ENCODE measurements at places on chromosomes 2 and 18.
A peak's percentile ranks its signal among the peaks of the same experiment; 100 is the strongest.

GRCh38 chr2:38620282-38620977 is 17.7 kb upstream of the HNRNPLL start:
- DNase-seq, result no peak

DNA sequence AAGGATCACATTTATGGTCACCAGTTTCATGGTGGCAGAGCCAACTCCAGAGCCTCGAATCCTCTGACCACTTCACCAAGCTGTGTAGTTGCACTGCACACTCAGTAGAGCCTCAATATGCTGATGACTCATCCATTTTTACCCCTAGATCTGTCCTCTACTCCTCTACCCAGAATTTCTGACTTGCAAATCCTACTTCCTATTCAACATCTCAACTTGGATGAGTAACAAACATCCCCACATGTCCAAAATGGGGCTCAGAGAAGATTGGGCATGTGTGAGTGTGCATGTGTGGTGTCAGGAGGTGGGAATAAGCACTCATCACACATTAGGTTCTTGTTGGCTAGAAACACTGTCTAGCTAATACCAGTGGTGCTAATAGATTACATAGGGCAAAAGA is 57.8 kb upstream of the IGFBP2 start:
- no peak for DNase-seq

DNA sequence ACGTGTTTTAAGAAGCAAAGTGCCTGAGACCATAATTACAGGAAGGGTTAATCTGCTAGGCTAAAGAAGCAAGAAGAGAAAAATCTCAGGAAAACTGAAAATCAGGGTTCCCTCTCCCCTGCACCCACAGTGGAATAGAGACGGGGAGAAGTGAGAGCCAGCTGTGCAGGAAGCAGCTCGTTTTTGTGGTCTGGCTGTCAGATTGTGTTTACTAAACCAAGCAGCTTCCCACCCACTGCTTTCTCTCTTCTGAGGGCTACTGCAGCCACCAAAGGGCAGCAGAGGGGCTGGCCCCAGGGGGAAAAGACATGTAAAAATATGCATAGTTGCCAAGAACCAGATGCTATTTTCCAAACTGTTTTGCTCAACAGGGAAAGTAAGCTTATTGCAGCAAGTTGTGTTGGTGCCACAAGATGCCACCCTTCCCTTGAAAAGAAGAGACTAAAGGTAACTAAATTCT is 72.6 kb upstream of the THUMPD2 start:
- DNase-seq, result no peak

- no peak for DNase-seq
Observed at GRCh38 chr2:328761-329160, 40.9 kb upstream of the ALKAL2 start.

- no peak for DNase-seq
Observed at GRCh38 chr2:64866797-64867196, 122.4 kb upstream of the SLC1A4 start.

GRCh38 chr2:145987793-145988192 is 1467.9 kb upstream of the ZEB2 start:
- no peak for DNase-seq

DNA sequence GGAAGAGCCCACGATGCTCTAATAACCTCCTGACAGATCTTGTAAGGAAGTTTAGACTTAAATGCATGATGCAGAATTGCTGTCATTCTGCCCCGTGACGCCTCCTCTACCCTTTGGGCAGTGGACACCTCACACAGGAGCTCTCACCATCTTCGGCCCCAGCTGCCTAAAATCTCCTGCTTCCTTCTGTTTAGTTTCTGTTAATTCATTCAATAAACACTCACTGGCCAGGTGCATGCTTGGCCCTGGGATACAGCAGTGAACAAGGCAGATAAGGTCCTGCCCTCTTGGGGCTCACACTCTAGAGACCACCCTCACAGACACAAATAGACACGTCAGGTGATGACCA is 81.1 kb downstream of the SEPTIN10 start:
- DNase-seq, result no peak

DNA sequence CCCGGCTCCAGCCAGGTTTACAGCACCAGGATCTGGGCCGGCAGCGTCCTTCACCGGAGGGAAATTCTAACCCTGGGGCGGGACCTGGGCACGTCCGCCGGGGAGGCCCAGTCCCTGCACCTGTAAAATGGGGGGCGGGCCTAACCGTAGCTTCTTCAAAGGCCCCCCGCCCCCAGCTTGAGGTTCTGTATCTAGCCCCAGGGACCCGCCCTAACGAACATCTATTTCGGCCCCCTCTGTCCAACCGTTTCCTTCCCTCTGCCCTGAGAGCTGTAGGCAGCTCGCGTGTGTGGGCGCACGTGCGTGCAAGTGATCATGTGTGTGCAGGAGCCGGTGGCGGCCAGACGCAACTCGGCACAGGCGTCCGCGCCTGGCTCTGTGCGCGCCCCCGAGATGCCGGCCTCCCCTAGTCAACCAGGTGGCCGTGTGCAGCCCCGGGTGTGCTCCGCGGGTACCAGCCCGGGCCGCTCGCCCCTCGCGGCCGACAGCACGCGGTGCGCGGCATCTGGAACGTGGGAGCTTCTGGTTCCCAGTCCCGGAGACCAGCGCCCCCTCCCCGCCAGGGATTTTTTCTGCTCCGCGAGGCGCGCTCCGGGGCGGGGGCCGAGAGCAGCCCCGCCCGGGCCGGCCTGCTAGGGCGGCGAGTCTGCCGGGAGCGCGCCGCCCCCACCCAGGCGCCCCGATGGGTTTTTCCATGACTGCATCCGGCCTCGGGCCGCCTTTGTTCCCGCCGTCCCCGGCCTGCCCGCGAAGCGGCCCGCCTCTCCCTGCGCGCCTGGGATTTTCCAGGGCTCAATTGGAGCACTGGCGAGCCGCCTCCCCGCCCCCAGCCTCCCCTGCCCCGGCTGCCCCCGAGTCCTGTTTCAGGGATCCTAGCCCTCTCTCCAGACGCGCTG is 21.2 kb downstream of the TEX44 start:
- DNase-seq, result peak; percentile 65

GRCh38 chr2:196372811-196373664 is 201.7 kb upstream of the STK17B start:
- no peak for DNase-seq

- DNase-seq, result no peak
Observed at GRCh38 chr2:241350878-241351639, 5.0 kb upstream of the FARP2 start.

- no peak for DNase-seq
Observed at GRCh38 chr2:169877398-169877797, 50.1 kb downstream of the UBR3 start.

DNA sequence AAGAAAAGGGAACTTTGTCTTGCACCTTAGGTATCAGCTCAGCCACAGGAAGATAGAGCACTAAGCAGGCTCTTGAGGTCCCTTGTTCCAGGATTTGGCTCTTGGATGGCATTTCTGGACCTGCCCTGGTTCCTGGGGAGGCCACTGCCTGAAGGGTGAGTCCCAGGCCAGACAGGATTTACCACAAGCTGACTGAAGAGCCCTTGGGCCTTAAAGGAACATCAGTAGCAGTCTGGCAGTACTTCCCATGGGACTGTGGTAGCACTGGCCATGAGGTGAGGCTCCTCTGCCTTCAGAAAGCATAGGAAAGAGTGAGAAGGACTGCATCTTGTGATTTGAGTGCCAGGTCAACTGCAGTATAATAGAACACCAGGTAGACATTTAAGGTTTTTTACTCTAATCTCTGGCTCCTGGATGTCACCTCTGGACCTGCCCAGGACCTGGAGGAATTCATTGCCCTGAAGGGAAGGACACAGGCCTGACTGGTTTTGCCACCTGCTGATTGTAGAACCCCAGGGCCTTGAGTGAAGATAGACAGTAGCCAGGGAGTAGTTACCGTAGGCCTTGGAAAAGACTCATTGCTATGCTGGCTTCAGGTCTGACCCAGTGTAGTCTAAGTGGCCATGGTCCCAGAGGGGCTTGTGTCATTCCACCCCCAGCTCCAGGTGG is 154.4 kb upstream of the CREB1 start:
- DNase-seq, result no peak
